Stimulated activated CD8-positive, alpha-beta memory T cell treated with anti-CD3 and anti-CD28 coated beads, Interleukin-15, amount 100 ng/mL, for 24 hours (primary cell): ENCODE measurements at places on chromosomes 2 and 18.

DNA sequence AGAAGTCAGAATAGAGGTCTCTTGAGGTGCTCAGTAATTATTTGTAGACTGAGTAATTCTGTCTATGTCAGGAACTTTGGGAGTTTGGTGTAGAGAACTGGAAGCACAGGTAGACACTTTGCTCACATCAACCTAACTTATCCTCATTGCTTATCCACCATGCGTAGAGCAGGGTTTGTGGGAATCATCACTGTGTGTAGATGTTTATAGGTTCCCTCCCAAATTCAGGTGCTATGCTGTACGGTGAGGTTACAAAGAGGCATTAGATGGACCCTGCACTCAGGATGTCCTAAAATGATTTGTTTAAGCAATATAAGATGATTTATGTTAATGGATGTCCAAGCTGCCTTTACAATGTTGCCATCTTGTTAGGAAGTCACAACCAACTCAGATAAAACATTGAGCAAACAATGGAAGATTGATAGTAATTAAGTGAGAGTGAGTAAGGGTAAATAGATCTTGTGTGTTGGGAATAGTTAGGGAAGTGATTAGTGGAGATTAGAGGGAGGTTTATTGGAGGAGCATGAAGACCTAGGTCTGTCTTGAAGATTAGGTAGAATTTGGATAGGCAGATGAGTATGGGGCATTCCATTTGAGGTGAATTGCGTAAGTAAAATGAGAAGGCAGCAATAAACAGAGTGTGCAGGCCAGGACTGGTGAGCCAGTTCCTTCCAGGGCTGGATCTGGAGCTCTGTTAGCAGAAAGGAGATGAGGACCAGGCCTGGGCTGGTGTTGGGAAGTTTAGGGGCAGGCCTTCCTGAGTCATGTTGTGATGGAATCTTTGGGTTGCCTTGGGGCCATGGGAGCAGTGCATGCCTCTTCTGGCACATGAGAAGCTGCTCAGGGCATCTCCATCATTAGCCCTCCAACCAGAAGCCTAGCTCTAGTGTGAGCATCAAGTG lies 12.1 kb downstream of the EPAS1 start:
- no peak for DNase-seq

- no peak for DNase-seq
These were observed 74.6 kb upstream of the HDAC4 start for GRCh38 chr2:239475161-239476028.

GRCh38 chr2:100786297-100786658 lies 33.7 kb upstream of the NPAS2 start:
- no peak for DNase-seq

DNA sequence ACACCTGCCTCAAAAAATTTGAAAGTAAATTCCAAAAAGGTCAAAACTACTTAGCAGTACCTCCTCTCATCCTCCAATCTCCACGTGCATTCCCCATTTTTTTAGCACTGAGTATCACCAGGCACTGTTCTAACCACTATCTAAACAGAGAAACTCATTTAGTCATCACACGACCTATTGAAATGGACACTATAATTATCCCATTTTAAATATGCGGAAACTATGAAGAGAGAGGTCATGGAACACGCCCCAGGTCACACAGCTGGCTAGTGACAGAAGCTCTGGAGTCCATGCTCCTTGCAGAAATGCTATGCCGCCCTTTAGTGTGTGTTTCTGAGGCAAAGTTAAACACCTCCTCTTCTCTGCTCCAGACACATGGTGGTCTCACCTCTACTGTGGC lies 99.5 kb downstream of the CABYR start:
- DNase-seq = no peak

GRCh38 chr18:3605486-3605952 lies 155.5 kb downstream of the TGIF1 start:
- no peak for DNase-seq

DNA sequence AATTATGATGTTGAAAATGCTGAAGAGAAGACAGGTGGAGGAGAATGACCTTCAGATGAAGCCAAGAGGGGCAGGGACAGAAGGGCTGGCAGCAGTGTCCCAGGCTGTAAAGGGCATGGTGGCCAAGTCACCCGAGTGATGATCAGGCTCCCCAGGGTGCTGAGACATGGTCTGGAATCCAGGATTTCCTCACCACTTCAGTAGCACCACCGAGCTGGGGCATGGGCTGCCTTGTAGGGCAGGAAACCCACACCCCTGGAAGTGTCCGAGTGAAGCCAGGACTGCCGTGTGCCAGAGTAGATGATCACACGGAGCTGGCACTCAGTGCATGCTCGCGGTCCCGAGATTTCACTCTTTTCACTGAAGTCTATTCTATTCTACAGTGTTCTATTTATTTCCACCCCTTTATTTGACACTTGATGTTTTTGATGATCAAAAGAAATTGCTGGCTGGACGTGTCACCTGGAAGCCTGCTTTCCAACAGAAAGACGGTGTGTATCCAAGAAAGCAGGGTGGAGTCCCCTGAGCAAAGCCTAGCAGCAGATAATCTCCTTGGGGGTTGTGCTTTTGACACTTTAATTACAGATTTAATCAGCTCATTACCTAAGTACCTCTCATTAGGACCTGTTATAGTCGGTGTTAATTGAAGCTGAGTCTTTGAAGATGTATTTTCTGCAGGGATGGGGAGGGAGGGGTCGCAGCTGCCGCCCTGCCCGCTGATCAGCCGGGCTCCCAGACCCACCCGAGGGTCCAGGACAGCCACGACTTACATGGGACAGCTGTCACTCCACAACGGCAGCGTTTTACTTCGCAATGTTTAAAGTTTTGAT lies 92.3 kb downstream of the SEPTIN10 start:
- DNase-seq = no peak

- DNase-seq = no peak
These were observed 625 bp downstream of the LYPD6 start for GRCh38 chr2:149331023-149331400.
